Fibroblast of gingiva (primary cell): ENCODE measurements at places on chromosomes 5 and 9.

DNA sequence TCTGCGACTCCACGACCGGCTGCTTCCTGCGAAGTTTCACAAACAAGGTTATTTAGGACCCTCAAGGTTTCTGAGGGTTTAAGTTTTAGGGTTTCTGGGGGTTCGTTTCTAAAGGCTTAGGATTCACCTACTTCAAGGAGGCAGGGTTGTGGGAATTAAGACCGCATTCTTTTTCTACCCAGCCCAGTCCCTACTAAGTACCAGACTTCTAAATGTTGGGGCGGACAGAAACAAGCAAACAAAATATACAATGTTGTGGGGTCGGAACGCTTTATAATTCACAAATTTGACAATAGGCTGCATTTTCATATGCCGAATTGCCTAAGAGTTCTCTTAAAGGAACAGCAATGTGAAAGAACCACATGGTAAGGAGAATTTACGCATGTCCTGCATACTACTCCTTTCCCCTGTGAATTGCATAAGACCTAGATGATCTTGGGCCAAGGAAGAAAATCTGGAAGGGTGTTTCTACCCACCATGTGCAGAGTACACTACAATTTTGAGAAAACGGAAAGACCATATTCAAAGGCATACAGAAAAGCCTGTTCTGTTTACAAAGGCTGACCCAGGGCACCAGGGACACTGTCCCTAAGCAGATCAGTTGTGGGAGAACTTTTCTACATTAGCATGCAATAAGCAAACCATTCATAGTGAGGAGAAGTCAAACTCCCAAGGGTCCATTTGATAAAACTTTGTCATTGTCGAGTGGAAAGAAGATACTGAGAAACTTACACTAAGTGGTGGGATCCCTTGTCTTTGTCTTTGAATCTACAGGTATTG lies 457.3 kb downstream of the RAB3C start:
- DNase-seq: peak; percentile 96

GRCh38 chr5:29983528-29984155 lies 1209.8 kb upstream of the CDH6 start:
- DNase-seq: no peak

DNA sequence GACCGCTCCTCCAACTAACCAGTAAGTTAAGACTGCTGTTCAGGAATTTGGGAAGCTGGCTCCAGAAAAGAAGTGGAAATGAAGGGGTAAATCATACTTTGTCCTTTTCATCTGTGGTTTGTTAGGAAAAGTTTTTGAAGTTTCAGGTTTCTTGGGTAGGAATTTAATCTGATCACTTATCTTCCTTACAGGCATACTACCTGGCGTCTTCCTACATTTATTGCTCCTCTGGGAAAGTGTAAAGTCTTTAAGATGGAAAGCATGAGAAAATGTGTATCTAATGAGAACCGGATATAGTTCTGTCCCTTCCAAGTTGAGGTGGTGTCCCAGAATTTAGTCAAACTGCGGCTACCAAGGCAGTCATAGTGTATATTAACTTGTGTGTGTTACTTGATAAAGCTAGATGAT lies 1.3 kb downstream of the RASA1 start:
- DNase-seq: no peak

DNA sequence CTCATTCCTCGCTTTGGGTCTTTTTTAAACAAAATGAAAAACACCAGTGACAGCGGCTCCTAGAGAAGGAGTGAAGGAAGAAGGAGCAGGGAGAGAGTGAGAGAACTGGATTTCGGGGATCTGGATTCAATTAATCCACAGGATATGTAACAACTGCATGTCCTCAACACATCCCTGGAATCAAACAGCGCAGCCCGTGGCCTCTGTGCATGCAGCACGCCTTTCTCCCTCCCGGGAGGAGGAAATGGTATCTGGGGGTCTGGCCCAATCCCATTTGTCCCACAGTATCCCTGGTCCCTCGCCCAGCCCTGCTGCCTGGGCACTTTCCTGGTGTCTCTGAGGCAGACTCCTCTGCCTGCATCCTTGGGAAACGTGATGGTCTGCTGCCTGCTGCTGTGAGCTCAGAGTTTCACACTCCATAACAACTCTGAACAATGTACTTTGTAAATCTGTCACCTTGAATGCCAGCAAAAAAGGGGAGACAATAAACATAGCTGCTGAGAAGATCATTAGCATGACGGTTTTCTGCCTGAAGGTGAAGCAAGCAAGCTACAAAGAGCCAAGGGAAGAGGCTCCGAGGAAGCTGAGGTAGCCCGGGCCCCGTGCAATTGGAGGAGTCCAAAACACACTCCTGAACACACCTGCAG lies 56.1 kb downstream of the PTCH1 start:
- peak; percentile 42 for DNase-seq

DNA sequence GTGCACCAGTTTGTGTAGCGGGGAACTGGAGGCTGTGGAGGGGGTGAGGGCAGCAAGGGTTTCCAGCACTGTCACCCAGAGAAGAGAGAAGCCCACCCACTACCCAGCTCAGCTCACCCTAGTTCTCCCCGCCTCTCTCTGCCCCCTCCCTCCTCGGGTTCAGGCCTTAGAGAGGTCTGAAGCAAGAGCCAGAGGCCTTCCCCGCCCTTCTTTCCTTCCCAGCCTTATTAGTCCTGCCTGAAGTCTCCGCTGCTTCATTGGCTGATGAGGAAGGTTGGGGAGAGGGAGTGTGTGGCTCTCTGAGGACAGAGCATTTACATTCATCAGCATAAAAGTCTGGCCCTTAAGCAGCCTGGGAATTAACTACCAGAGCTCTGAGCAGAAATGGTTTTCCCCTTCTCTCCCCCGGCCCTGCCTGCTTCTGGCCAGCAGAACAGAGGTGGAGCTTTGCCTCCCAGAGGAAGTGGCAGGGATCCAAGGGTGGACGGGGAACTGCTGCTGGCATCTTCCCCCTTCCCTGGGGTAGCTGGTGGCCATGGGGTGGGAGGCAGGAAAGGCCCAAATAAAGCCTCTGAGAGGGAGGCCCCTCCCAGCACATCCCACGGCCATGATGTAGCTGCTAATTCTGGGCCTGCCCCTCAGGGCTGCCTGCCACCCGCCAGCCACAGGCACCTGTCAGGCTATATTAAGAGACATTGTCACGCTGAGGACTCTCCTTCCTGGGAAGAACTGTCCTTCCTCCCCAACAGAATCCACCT lies 4.1 kb downstream of the DNAJB5 start:
- DNase-seq: peak; percentile 50

DNA sequence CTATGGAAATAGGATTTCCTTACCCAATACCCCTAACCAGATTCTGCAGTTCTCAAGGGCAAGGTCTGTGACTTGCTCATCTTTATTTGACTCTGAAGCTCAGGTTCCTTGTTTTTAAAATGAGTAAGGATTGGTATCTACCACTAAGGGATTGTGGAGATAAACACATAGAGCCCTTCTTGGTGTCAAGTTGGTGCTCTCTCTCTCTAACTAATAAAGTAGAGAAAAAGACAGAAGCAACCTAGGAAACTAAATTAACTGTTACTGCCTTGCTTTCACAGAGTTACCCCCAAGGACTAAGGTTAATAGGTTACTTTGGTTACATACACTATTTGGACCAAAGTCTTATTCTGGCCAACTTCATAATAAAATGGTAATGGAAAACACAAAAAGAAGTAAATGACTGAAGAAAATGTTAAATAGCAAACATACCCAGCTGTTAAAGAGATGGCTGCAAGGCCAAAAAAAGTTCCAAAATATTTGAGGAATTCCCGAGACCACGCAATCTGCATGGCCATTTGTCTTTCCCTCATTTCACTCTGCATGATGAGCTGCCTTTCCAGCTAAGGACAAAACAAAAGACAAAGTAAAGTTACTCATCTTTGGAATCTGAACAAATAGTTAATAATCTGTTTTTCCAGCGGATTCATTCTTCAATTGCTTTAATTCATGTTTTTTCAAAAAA lies 21.8 kb upstream of the RLN1 start:
- DNase-seq: no peak

GRCh38 chr5:27639005-27639612 lies 600.7 kb upstream of the CDH9 start:
- no peak for DNase-seq

DNA sequence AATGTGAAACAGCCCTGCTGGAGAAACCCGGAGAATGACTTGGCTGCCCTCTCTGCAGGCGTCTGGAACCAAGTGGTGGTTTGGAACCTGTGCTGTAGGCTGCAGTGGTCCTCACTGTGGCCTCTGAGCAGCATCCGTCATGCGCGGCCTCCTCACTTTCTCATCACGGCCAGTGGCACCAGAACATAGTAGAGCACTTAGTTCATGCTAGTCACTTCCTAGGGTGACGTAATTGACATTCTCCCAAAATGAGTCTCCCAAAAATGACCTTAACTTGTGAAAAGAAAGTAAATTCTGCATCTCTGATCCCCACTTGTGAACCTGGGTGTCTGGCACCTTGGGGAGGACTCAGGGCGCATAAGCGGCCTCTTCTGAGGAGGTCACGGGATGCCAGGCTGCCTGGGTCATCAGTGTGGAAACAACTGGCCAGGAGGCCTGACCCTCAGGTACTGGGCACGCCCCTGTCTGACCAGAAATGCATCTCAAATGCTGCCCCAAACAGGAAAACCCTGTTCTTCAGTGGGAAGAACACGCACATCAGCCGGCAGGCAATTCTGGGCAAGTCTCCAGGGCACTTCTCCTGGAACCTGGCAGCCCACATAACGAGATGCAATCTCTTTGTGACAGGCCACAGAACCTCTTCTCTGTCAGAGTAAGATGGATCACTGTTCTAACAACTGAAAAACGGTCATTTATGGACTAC lies 36.6 kb upstream of the SPTLC1 start:
- DNase-seq: peak; percentile 42

DNA sequence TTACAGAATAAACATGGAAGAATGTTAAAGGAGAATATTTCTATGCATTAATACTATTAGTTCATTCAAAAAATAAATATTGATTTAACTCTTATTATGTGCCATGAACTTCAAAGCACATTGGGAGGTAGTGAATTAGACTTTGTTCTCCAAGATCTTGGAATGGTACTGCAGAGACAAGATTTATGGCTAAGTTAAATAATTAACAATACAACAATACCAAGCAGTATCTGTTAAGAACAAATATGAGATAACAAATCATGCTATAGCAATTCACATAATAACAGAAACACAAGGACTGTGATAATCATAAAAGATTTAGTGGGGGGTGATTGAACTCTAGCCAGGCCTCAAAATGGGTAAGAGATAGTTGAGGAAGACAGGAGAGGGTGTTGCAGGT lies 11.6 kb downstream of the NMUR2 start:
- DNase-seq: no peak

- no peak for DNase-seq
Measured at GRCh38 chr5:10461904-10462555, 20.4 kb downstream of the ROPN1L start.

DNA sequence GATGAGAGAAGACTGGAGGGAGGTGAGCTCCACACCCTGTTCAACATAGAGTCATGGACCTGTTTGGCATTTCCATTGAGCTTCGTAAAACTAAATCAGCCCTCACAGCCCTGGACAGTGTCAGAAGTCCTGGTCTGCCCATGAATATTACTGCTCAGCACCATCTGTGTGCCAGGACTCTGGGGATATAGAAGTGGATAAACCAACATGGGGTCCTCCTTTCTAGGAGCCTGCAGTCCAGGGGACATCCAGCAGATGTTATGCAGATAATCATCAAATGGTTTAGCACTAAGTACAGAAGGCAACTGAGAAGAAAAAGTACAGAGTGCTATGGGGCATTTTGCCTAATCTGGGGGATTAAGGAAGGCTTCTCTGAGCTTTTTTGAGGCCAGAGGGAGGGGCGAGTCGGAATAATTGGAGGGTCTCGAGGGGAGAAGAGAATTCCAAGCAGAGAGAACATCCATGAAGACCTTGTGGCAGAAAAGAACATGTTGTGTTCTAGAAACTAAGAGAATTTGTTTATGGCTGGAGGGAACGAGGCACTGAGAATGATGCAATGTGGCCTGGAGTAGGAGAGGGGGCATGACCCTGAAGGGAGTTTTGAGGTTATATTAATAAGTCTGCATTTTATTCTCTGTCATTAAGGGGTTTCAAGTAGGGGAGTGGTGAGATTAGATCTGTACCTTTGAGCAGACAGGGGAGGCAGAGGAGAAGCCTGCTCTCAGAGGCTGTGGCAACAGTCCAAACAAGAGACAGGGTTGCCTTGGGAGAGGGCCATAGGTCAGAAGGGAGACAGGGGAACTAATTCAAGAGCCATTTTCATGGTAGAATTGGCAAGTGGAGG lies 63.5 kb upstream of the SLC2A8 start:
- no peak for DNase-seq

GRCh38 chr5:145811834-145812625 lies 23.1 kb downstream of the PRELID2 start:
- peak; percentile 73 for DNase-seq

- no peak for DNase-seq
Measured at GRCh38 chr5:151075698-151076331, 5.0 kb downstream of the TNIP1 start.

DNA sequence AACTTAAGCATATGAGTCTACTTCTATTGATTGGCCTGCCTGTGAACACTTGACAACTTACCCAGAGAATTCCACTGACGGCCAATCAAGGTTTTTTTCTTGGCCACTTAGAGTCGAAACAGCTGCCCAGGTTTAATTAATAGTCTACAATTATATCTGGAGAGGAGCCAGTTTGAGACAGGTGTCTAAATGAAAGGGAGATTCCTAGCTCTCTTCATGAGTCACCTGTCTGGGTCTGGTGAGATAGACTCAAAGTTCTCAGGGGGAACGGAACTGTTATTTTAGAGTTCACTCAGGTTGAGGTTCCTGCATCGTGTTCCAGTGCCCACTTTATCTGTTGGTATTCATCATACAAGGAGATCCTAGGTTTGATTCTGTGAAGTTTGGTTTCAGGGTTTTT lies 111.0 kb downstream of the CD180 start:
- DNase-seq: no peak

- peak; percentile 84 for DNase-seq
Measured at GRCh38 chr5:143506836-143507552, 103.5 kb upstream of the NR3C1 start.

- no peak for DNase-seq
Measured at GRCh38 chr9:114370251-114370967, 17.4 kb downstream of the AKNA start.

DNA sequence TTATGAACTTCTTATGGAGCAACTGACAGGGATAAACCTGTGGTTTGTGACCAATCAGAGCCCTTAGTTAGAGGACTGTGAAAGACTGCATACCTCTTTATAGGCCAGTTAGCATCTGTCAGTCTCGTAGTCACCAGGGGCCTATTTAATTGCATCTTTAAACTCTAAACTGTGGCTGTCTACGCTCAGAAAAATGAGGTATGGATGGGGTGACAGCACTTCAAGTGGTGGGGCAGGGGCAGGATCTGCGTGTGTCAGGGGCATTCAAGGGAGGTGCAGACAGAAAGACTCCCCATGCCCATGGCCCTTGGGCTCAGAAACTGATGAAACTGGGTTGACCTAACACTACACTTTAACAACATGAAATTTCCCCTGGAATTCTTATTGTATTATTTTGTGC lies 132.6 kb upstream of the TBCA start:
- DNase-seq: no peak

GRCh38 chr9:89038382-89039103 lies 47.3 kb downstream of the S1PR3 start:
- DNase-seq: peak; percentile 96

DNA sequence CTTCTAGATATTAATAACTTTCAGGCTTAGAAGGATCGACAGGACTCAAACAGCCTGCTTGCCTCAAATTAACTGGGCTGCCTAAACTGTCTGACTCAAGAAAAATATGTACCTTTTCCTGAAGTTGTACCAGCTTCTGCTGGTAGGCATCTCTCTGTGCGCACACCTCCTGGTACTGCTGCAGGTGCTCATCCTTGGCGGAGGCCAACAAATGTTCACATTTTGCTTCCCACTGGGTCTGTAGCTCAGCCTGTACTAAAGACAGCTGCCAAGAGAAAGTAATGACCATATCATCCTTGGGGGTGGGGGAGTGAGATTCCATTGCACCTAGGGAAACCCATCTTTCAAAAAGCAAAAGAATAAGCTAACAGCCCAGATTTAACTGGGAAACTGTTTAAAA lies 22.5 kb downstream of the SLC31A2 start:
- no peak for DNase-seq
